ENCODE measurements at places on chromosomes 11 and 22.

DNA sequence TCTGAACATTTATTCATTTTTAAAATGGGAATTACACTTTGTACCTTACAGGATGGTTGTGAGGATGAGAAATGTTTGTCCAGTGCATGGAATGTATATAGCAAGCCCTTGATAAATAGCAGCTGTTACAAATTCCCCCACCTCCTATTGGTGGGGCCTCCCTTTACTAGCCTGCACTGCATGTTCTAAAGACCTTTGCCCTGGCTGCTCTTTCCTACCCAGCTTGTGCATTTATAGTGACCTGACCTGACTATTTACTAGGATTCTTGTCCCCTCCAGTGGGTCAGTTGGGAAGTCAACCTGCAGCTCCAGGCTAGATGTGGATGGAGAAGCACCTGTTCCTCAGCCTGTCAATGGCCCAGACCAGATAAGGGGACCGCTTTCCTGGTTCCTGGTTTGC is 180.3 kb downstream of the HIPK3 start:
- H3K4me1 ChIP-seq: no peaks in the 10 kb centered on the region
- peaks cover 11% of the 10 kb centered on the region for H3K27me3 ChIP-seq
- H3K4me3 ChIP-seq: no peak overlapping the region
- no peaks in the 10 kb centered on the region for H3K36me3 ChIP-seq
- no peak overlapping the region for H3K27ac ChIP-seq
- DNase-seq: no peak

GRCh38 chr11:33976495-33977199 is 74.9 kb upstream of the CAPRIN1 start:
- DNase-seq: no peak
- H3K4me3 ChIP-seq: no peak overlapping the region
- no peaks in the 10 kb centered on the region for H3K4me1 ChIP-seq
- H3K27ac ChIP-seq: no peak overlapping the region

GRCh38 chr11:46827995-46828394 is 18.1 kb downstream of the CKAP5 start:
- DNase-seq: no peak
- H3K4me1 ChIP-seq: peaks cover 15% of the 10 kb centered on the region
- no peak overlapping the region for H3K4me3 ChIP-seq
- no peaks in the 10 kb centered on the region for H3K27me3 ChIP-seq

DNA sequence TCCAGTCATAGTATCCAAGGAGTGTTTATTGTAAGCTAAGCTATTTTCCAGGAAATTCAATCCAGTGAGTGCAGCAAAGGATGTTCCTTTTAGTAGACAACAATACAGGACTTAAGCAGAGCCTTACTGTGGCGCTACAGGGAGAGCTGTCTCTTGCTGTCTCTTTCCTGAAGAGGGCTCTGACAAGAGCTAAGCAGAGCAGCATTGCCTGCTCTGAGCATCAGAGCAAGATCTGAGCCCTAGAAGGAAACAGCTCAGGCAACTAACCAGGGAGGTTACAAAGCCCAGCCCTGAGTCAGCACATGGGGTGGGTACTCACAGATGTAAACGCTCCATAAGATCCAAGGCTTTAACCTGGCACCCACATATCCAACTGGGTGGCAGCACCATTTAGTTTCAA is 8.0 kb downstream of the LAYN start:
- no peak overlapping the region for H3K27ac ChIP-seq
- no peak overlapping the region for H3K4me3 ChIP-seq
- H3K27me3 ChIP-seq: peaks cover 2% of the 10 kb centered on the region
- no peak for DNase-seq
- H3K36me3 ChIP-seq: peaks cover 59% of the 10 kb centered on the region
- peaks cover 8% of the 10 kb centered on the region for H3K4me1 ChIP-seq

- DNase-seq: no peak
- H3K36me3 ChIP-seq: no peaks in the 10 kb centered on the region
- H3K4me3 ChIP-seq: no peak overlapping the region
Measured at GRCh38 chr11:58222721-58223120, 6.0 kb downstream of the OR10Q1 start.

DNA sequence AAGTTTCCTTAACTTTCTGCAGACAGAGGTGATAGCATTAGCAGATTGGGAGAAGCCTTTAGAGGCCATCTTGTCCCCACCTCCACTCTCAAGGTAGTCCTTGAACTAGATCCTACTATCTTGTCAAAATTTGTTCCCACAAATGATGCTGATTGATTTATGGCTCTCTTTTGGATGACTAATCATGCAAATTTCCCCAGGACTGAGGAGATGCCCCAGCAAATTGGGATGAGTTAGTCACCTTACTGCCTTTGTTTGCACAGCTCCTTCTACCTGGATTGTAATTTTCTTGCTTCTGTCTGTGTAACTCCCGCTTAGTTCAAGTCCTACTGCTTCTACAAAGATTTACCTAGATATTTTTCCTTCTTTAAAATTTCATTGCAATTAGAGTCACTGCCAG is 391.4 kb upstream of the CADM1 start:
- no peak overlapping the region for H3K27ac ChIP-seq
- no peaks in the 10 kb centered on the region for H3K36me3 ChIP-seq
- no peak for DNase-seq
- no peaks in the 10 kb centered on the region for H3K27me3 ChIP-seq
- no peaks in the 10 kb centered on the region for H3K4me1 ChIP-seq
- H3K4me3 ChIP-seq: no peak overlapping the region

DNA sequence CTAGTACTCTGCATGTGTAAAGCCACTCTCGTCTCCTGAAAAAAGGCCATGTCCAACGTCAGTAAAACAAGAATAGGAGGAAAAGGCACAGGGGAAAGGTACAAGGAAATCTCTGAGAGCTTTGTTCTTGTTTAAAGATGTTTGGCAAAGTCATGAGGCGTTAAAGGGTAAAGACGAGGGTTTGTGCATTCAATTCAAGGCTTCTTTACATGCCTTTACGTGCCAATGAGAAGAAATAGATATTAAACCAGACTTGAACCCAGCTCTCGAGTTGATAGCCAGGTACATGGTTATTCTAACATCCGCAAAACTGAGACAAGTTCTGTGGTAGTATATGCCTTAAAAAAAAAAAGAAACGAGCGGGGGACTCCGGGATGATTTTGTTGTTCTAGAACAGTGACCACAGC is 704 bp upstream of the CFL1 start:
- H3K27me3 ChIP-seq: no peaks in the 10 kb centered on the region
- peaks cover 43% of the 10 kb centered on the region for H3K4me1 ChIP-seq
- H3K4me3 ChIP-seq: peak overlapping the region; percentile 91
- no peak for DNase-seq
- peak overlapping the region; percentile 93 for H3K27ac ChIP-seq
- peaks cover 37% of the 10 kb centered on the region for H3K36me3 ChIP-seq

- no peaks in the 10 kb centered on the region for H3K4me1 ChIP-seq
- no peak for DNase-seq
- H3K36me3 ChIP-seq: no peaks in the 10 kb centered on the region
- H3K27ac ChIP-seq: no peak overlapping the region
- peaks cover 15% of the 10 kb centered on the region for H3K27me3 ChIP-seq
- H3K4me3 ChIP-seq: no peak overlapping the region
Measured at GRCh38 chr11:131904756-131905155, 534.3 kb downstream of the NTM start.

GRCh38 chr11:99117603-99118002 is 96.9 kb downstream of the CNTN5 start:
- H3K27me3 ChIP-seq: no peaks in the 10 kb centered on the region
- H3K4me3 ChIP-seq: no peak overlapping the region
- H3K4me1 ChIP-seq: no peaks in the 10 kb centered on the region
- no peaks in the 10 kb centered on the region for H3K36me3 ChIP-seq
- DNase-seq: no peak
- no peak overlapping the region for H3K27ac ChIP-seq

DNA sequence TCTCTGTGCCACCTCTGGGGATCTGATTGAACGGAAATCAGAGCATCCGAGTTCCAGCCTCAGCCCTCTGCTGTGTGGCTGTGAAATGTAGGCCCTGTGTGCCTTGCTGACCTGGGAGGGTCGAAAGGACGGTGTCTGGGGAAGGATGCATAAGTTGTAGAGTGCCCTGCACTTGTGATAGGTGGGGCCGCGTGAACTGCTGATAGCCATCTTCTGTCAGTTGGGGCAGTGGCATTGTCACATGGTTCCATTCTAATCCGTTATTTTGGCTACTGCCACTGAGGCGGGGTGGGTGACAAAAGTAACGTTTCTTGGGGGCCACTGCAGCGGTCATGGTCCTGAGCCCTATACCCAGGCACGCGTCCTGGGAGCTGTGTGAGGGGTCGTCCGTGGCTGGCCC is 63.4 kb downstream of the LRP5 start:
- DNase-seq: no peak
- peaks cover 8% of the 10 kb centered on the region for H3K36me3 ChIP-seq
- H3K4me3 ChIP-seq: no peak overlapping the region
- peaks cover 16% of the 10 kb centered on the region for H3K4me1 ChIP-seq
- H3K27me3 ChIP-seq: peaks cover 2% of the 10 kb centered on the region
- H3K27ac ChIP-seq: no peak overlapping the region

GRCh38 chr22:16956290-16956689 is 51.7 kb downstream of the GAB4 start:
- no peaks in the 10 kb centered on the region for H3K36me3 ChIP-seq
- H3K27ac ChIP-seq: no peak overlapping the region
- DNase-seq: no peak
- H3K4me1 ChIP-seq: peaks cover 7% of the 10 kb centered on the region
- peaks cover 3% of the 10 kb centered on the region for H3K27me3 ChIP-seq

GRCh38 chr11:104526006-104526405 is 362.1 kb upstream of the PDGFD start:
- H3K4me3 ChIP-seq: no peak overlapping the region
- no peak for DNase-seq
- no peaks in the 10 kb centered on the region for H3K4me1 ChIP-seq
- H3K36me3 ChIP-seq: no peaks in the 10 kb centered on the region
- no peak overlapping the region for H3K27ac ChIP-seq

Measured in activated naive CD8-positive, alpha-beta T cell treated with anti-CD3 and anti-CD28 coated beads, Interleukin-2, amount 10 ng/mL, durations not matched to agents 7 days and 5 days (primary cell).